ENCODE measurements at places on chromosomes 1 and 21. TPM values are rescaled to one million over a fixed set of nuclear protein-coding genes. Genes with fewer than 3 reads are reported as not detected.

DNA sequence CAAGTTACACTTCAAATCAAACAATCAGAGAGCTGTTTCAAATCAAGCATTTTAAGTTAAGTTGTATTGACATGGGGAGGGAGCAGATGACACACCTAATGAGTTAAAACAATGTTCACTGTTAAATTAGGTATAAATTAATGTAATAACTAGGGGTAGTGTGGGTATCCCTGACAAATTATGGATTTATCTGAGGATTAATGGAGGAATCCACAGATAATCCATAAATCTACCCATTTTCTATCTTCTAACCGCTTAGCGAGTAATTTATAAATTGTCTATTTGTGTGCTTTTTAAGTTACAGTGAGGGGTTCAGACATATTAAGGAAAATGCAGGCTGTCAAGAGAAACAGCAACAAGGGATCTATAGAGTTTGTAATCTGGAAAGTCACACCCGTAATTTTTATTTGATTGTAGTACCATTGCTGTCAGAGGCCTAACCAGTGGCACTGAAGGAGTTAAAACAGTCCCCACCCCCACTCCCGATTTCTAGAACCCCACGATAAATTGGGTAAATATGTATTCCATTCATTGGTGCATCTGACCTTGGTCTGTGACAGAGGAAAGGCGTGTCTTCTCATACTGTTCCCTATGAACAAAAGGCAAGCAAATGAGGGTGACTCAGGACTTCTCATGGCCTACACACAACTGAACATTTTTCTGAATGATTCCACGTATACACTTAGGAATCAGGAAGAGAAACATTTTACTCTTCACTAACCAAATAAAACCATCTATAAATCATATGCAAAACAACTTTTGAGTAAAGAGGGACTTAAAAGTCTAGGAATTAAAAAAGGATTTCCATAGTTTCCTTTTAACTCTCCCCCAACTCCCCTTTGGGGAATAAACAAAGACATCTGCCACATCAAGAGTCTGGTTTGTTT is 7.4 kb downstream of the IRF2BP2 start:
- DNase-seq, result no peak

DNA sequence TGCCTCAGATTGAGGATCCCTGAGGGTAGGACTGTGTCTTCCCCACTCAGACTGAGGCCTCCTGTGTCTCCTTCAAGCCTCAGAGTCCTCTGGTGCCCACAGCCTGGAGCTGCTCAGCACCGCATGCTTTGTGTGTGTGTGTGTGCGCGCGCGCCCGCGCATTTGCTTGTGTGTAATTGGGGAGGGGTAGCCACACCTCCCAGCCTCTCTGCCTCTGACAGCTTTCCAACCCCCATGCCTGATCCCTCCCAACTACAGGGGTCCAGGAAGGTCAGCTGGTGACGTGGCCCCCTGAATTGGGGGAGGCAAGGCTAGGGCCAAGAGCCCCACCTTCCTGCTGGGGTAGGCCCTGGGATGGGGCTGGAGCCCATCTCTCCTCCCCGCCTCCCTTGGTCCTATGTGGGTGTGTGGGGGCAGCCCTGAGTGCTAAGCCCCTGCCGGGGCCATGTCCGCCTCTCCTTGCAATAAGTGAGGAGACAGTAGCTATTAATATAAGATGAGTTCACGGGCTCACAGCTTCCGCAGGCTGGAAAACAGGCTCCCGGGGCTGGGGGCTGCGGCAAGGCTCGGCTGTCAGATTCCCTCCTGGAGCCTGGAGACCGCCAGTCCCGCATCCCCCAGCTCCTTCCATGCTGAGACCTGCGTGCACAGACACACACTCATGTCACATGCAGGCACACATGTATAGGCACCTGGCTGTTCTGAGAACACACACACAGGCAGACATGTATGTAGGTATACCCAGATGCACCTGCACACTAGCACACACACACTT is 7.0 kb downstream of the GPR3 start:
- no peak for DNase-seq

Gene SPRR5
- not detected for total RNA-seq

Gene NR5A2
- 27.9 TPM for total RNA-seq

- DNase-seq, result no peak
These were observed 26.0 kb downstream of the CCDC18 start for GRCh38 chr1:93206567-93206954.

Gene NR1I3
- total RNA-seq, result 158 TPM

Gene ARTN
- total RNA-seq, result 0.58 TPM

GRCh38 chr1:23133587-23133986 is 35.1 kb downstream of the LUZP1 start:
- DNase-seq, result no peak
